ENCODE measurements at places on chromosomes 12 and 14. TPM values are rescaled to one million over a fixed set of nuclear protein-coding genes. Genes with fewer than 3 reads are reported as not detected.

LRTM2 gene
- total RNA-seq: not detected

TECPR2 gene
- 28.9 TPM for total RNA-seq

DNA sequence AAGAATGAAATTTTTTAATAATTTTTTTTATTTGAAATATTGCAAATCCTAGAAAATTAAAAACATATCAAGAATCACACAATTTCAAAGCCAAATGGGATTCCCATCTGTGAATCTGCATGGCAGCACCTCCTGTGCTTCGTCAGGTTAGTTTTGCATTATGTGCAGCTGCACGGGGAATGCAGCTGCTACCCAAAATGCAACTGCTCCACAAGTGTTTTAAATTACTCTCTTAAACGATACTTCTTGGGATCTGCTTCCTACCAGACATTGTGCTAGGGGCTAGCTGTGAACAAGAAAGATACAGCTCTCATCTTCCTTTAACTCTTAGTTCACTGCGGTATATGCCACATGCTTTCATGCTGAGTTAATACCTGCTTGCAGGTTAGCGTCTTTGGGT lies 154.2 kb downstream of the CRADD start:
- DNase-seq: no peak

PARPBP gene
- total RNA-seq: 7.5 TPM

GRCh38 chr12:26717757-26718156 lies 115.2 kb downstream of the ITPR2 start:
- no peak for DNase-seq

ARHGAP9 gene
- 65.4 TPM for total RNA-seq

ASB2 gene
- total RNA-seq: not detected

DNA sequence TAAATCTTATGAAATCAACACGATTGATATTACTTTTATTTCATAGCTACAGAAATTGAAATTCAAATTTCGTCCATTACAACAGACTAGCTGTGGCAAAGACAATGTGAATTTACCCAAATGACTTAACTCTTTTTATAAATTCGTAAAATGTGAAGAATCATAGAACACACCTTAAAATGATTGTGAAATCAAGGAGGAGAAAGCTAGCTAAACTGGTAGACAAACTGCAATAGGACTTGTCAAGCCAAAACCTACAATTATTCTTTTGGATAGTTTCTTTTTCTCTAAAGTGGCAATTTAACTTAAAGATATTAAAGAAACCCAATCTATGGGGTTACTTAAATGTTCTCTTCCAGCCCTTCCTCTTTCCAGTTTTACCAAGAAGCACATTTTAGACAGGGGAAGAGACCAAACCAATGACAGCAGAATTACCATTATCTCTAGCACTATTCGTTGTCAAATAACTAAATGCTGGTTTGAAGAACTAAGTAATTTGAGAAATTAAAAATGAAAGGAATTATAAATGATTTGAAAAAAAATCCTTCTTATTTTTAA lies 807 bp upstream of the SLC16A7 start:
- DNase-seq: no peak

GRCh38 chr12:21330682-21331253 lies 3.9 kb downstream of the SLCO1A2 start:
- no peak for DNase-seq

DNA sequence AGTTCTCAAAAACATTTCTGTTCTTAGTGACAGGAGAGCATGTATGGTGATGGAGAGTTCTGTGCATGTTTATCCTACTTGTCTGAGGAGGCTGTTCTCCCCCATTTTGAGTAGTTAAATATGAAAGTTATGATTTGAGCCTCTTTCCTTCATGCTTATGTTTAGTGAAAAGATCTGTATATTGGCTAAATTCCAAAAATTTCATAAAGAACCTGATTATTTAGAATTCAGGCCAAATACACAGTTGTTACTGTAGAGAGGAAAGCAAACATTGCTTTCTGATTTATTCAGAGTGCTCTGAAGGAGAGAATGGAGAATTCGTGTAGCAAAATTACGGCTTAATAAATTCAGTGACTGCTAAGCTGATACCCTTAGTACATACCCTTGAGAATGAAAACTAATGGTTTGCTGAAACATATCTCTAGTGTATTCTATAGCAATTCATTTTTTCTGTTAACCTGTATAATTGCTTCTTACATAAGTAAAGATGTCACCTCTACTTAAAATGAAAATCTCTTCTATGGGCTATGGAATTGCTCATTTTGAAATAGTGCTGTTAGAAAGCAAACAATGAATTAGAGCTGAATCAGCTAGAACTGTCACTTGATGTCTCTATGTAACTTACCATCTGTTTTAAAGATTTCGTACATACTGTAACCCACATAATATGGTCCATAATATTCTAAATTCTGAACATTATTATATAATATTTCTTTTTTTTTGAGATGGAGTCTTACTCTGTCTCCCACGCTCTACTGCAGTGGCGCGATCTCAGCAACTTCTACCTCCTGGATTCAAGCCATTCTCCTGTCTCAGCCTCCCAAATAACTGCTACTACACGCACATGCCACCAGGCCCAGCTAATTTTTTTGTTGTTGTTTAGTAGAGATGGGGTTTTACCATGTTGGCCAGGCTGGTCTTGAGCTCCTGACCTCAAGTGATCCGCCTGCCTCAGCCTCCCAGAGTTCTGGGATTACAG lies 417.0 kb upstream of the RGS6 start:
- DNase-seq: no peak

- DNase-seq: no peak
Measured at GRCh38 chr14:81767266-81767995, 233.8 kb upstream of the SEL1L start.

DNA sequence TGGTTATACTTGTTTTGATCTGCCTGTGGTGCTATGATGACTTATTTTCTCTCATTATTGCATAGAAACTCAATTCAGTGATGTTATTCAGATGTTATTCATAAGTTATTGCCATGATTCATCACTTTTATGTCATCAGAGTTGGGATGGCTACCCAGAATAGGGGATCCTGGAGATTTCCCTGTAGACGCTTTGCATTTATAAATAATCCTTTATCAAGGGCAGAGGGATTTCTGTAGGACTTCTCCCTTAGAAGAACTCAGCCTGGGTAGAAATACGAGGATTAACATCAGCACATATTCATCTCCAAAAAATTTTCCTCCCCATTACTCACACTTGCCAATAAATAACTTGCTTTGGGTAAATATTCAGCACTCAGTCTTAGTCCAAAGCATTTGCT lies 4.9 kb downstream of the GPRC5A start:
- DNase-seq: no peak

MLEC gene
- 124 TPM for total RNA-seq

GRCh38 chr12:5243014-5243413 lies 188.9 kb upstream of the NTF3 start:
- no peak for DNase-seq

OLR1 gene
- not detected for total RNA-seq

KRT75 gene
- total RNA-seq: not detected

DNA sequence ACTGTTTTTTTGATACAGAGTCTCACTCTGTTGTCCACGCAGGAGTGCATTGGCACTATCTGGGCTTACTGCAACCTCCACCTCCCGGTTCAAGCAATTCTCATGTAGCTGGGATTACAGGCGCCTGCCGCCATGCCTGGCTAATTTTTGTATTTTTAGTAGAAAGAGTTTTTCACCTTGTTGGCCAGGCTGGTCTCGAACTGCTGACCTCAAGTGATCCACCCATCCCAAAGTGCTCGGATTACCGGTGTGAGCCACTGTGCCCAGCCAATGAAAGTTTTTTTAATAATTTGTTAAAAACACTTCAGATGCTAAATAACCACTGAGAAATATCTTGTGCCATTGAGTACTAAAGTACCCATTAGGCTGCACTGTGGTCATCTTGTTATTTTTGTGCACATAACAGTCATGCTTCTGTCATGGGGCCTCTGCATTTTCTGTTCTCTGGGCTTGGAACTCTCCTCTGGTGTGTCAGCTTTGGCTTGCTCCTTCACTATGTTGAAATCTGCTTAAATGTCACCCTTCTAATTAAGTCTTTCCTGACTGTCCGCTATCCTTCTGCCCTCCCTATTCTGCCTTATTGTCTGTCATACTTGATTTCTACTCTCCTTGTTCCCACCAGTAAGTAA lies 105.1 kb downstream of the KTN1 start:
- DNase-seq: no peak

SYNDIG1L gene
- 1.1 TPM for total RNA-seq

GRCh38 chr14:68722186-68722585 lies 70.7 kb downstream of the ZFP36L1 start:
- DNase-seq: no peak

- DNase-seq: no peak
Measured at GRCh38 chr12:24911271-24911791, 37.6 kb downstream of the BCAT1 start.

- no peak for DNase-seq
Measured at GRCh38 chr12:129401572-129401971, 502.3 kb downstream of the TMEM132D start.

- DNase-seq: no peak
Measured at GRCh38 chr12:43325786-43326185, 226.2 kb downstream of the ADAMTS20 start.

- no peak for DNase-seq
Measured at GRCh38 chr12:5904969-5905368, 40.1 kb downstream of the ANO2 start.

DNA sequence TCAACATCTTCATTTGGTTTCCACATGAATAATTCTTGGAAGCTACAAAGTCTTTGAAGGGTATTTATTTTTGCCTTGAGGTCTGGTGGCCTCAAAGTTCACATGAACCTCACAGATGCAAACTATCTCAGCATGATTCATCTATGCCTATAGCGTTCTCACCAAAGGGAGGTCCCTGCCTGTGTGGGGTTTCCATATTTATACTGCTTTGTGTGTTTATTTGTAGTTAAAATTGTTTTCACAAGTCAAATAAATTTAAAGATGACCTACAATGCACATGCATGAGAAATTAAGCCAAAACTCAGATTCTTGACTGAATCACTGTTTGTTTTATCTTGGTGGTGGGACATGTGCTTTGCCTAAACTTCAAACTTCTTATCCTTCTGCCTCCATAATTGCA lies 176.7 kb downstream of the PPM1H start:
- DNase-seq: no peak
